ENCODE measurements at places on chromosomes 6 and 20.

DNA sequence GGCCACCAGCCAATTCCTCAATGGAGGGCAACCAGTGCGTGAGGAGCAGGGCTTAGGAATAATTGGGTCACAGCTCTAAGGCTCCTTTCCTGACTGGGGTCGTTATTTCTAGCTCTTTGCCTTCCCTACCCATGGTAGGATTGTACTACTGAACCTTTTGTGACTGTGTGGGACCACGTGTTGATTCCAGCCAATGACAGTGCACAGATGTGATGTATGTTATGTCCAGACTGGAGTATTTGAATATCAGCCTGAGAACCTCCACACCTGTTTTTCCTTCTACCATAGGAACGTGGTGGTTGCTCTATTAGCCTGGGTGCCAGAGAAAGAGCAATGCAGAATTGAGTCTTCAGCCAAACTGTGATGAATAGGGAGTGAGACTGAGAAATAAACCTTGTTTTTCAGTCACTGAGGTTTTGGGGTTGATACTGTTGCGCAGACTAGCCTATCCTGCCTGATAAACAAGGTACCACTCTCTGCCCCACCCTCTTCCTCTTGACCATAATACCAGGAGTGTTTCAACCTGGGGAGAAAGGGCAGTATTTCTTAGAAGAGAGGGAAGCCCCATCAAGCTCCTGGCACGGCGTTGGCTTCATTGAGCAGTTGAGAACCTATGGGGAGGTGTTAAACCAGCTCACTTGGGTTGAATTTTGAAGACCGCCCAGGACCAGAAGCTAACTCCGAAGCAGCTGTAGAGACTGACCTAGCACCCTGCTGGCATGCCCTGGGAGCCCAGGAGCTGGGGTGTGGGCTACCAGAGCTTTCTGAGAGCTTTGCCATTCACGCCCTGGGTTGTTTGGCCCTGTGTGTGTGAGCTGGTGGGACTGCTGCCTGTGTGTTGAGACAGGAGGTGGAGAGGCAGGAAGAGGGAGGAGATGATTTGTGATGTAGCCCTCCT, 105.5 kb upstream of the BACH2 start:
- no peak for DNase-seq

DNA sequence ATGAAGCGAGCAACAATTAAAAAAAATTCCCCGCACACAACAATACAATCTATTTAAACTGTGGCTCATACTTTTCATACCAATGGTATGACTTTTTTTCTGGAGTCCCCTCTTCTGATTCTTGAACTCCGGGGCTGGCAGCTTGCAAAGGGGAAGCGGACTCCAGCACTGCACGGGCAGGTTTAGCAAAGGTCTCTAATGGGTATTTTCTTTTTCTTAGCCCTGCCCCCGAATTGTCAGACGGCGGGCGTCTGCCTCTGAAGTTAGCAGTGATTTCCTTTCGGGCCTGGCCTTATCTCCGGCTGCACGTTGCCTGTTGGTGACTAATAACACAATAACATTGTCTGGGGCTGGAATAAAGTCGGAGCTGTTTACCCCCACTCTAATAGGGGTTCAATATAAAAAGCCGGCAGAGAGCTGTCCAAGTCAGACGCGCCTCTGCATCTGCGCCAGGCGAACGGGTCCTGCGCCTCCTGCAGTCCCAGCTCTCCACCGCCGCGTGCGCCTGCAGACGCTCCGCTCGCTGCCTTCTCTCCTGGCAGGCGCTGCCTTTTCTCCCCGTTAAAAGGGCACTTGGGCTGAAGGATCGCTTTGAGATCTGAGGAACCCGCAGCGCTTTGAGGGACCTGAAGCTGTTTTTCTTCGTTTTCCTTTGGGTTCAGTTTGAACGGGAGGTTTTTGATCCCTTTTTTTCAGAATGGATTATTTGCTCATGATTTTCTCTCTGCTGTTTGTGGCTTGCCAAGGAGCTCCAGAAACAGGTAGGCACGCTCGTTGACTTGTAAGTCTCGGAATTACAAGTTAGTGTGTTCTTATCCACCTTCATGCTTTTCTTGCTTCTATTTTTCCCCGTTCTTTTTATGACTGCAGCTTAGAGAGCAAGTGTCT, at the start of gene EDN1:
TSS of gene EDN1 (plus strand) at position 429 of the 888 bp plus-strand sequence. CDS start at position 698, 269 bp downstream.
- peak; percentile 89 for DNase-seq

DNA sequence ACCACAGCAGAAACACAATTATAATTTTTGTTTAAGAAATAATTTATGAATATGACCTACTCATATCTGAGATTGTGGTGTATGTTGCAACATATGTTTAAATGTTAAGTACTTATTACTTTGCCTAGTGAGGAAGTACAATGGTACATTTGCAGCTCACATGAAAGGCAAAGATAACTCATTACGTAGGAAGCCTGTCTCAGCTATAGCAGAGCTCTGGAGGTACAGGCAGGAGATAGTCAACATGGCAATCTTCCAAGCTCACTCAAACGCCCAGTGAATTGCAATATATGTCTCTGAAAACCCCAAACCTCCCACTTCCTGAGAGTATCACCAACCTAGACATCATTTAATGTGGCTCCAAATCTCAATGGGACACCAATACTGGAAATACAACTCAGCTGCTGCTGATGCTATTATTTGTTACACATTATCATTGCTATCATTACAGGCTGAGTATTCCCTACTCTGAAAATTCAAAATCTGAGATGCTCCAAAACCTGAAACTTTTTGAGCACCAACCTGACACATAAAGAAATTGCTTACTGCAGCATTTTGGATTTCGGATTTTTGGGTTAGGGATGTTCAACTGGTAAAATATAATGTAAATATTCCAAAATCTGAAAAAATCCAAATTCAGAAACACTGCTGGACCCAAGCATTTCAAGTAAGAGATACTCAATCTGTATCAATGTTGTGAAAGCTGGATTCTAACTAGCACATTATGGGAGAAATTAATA, 25.1 kb upstream of the GSTA4 start:
- no peak for DNase-seq

- DNase-seq, result no peak
Measured at GRCh38 chr6:3770023-3770720, 18.7 kb upstream of the PXDC1 start.

DNA sequence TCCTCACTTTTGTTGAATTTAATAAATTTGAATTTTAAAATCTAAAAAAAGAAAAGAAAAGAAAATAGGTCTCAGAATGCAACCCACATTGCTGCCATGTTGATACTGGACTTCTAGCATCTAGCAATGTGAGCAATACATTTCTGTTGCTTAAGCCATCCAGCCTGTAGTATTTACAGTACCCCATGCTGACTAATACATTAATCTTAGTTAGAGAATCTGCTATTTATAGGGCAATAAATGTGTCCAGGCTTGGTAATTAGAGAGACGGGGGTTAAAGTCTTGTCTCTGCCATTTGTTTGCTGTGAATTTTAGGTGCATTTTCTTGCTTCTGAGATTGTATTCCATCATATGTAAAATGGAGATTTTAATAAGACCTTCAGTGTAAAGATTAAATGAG, 471.3 kb downstream of the DHX35 start:
- no peak for DNase-seq

DNA sequence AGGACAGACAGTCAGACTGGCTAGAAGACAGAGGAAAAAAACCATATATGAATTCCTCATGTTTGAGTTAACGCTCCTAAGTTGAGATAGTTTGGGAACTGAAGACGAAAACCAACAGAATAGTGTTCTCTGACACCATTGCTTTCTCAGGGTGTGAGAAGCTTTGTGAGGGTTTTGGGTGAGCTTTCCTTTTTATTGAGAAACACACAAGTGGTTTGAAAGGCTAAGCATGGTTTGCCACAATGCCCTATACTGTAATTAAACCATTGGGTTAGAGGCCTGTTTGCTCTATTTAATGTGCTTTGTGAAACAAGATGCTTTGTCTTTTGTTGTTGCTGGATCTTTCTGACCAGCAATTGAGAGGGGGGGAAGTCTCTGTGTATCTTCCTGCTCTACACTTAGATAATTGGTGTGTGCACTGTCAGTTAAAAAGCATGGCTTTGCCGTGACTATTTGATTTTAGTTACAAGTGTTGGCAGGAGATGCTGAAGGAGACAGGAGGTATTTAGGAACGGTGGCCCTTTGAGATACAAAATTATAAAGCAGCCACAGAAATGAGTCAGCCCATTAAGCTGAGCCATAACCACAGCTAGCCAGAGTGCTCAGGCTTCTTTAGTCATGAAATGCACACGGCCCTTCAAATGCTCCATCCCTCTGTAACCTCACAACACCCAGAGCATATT, 273.0 kb upstream of the PREP start:
- peak; percentile 38 for DNase-seq

GRCh38 chr6:13203145-13203544, 125.2 kb downstream of the TBC1D7 start:
- no peak for DNase-seq

GRCh38 chr6:106555767-106556166, 73.5 kb downstream of the RTN4IP1 start:
- DNase-seq, result no peak

DNA sequence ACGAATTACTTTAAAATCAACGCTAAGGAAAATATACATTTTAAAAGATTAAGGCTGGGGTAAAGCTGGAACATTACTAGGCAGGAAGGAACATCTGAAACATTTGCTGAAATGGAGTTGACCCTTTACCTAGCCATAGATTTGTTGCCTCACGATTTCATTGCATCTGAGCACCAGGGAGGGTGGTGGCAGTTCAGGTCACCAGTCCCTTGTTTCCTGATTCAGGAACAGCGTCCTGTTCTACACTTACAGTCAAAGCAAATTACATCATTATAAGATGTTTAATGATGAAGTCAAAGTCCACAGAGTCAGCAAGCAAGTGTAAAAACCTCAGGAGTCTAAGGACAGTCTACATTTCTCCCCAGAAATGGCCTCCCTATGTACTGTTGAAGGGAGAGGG, 9.0 kb upstream of the MICA start:
- DNase-seq, result no peak

DNA sequence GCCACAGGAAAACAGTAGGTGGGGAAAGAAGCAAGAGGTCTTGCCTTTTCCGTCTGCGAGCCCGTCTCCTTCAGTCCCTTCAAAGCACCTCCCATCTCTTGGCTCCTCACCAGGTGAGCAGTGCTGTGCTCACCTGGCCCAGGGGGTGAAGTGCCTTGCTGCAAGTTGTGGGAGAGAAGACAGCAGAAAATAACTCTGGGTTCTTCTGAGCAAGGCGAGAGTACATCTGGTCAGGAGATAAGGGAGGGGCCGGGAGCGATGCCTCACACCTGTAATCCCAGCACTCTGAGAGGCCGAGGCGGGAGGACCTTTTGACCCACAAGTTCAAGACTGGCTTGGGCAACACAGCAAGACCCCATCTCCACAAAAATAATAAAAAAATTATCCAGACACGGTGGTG, 35.6 kb upstream of the TGM3 start:
- no peak for DNase-seq

GRCh38 chr20:9200620-9201019, 131.7 kb downstream of the PLCB4 start:
- DNase-seq, result peak; percentile 93

- DNase-seq, result no peak
Measured at GRCh38 chr6:43376551-43376981, 7.1 kb upstream of the ZNF318 start.

DNA sequence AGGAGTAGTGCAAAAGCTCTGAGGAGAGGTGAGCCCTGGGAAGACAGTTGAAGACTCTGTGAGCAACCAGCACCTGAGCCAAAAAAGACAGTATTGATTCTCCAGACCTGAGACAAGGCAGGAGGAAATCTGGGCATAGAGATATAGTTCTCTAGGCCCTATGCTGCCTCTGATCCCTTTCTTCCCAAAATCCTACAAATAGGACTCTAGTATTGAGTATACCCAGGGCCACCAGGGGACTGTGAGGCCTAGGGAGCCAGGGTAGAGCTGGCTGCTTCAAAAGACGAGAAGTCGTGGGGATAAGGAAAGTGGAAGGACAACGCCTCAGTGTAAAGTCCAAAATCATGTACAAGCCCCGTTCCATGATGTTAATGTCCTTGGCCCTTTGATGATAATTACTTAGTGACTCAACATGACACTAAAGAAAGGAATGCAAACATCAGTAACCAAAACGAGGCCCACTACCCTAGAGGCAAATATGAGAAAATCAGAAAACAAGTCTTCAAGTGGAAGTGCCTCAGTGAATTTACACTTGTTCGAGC, 197.3 kb upstream of the PROKR2 start:
- no peak for DNase-seq

Data from HS-27A (cell line).